ENCODE measurements at places on chromosomes 2 and 18.

- DNase-seq: no peak
Observed at GRCh38 chr2:120365236-120365793, 19.4 kb downstream of the INHBB start.

- DNase-seq: no peak
Observed at GRCh38 chr2:208311321-208311720, 45.3 kb downstream of the PIKFYVE start.

GRCh38 chr18:25560369-25560768, 208.4 kb upstream of the ZNF521 start:
- DNase-seq: no peak

DNA sequence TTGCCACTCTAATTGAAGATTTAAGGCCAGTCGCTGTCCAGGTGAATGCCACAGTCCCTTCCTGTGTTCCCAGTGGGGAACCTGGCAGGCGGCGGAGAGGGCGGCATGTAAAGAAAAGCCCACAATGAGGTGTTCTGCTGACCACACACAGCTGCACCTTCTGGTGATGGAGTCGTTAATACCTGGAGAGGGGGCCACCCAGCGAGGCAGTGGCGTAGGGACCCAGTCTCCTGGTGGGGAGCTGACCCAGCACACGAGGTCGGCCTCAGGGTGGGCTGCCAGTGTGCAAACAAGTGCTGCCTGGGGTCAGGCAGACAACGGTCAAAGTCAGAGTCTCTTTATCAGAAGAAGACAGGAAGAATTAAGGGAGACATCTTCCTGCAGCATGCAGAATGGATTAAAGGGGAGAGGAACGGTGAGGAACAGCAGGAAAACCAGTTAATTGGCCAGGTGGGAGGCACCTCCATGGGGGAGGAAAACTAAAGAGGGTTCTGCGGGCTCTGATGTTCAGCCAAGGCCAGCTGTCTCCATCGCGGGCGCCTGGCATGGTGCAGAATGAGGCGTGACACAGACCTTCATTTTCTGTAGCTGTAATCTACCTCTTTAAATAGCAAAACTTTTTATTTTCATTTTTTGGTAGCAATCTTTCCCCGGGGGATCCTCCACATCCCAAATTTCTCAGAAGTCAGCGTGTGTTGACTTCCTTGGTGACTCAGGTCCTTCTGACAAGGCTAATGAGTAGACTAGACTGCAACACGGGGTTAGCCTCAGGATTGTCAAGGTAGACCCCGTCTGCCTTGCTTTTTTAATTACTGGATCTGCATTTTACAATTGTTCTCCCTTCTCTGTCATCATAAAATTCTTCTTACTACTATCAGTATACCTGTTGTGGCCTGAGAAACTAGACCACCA, 78.3 kb downstream of the SMAD7 start:
- no peak for DNase-seq

- no peak for DNase-seq
Observed at GRCh38 chr2:145421841-145422240, 901.9 kb upstream of the ZEB2 start.

Data from activated naive CD4-positive, alpha-beta T cell (primary cell).